Fibroblast of mammary gland (primary cell): ENCODE measurements at places on chromosomes 13 and 19.

DNA sequence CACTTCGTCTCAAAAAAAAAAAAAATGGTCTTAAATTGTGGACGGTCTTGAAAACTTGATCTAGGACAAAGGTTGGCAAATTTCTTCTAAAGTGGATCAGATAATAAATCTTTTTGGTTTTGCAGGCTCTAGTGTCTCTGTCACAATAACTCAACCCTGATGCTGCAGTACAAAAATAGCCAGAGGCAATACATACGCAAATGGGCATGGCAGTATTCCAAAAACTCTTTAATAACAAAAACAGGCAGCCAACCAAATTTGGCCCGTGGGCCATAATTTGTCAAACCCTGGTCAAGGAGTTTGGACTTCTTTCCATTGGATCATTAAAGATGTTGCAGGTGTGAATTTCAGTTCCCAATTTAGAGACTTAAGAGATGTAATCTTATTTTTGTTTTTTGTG is 93.5 kb upstream of the MRI1 start:
- no peak for DNase-seq

GRCh38 chr13:103287659-103288058 is 221.4 kb upstream of the SLC10A2 start:
- no peak for DNase-seq

GRCh38 chr19:18194181-18194530 is 1.1 kb downstream of the MPV17L2 start:
- DNase-seq: no peak

- DNase-seq: no peak
These were observed 621 bp downstream of the NOVA2 start for GRCh38 chr19:45972947-45973540.

DNA sequence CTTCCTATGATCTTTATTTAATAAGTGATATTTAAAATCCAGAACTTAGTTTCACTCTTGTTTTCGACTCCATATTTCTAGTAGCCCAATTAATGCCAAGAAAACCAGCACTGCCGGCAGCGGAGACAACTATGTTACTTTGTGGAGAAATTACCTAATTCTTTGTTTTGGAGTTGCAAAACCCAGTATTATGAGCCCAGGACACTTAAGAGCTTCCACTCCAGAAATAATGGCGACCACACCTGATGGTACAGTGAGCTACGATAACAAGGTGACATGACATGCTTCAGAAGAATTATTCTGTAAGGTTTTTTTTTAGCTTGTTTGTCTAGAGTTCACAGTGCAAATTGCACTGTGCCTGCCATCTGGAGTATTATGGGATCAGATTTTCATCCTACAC is 136.4 kb downstream of the ZAR1L start:
- no peak for DNase-seq

DNA sequence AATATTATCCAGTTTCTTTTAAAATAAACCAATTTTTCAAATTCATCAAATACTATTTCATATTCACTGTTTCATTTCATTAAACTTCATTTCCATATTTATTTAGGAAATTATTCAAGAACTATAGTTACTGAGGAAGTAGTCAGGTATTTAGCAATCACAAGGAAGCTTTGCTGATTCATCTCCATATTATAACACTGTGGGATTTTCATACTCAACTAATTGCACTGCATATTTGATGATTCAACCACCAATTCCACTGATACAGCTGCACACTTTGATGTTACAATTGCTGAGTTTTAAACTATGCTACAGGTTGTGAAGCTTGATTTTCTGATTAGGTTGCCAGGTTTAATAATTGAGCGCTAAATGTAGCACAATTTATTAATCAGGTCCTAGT is 556.8 kb upstream of the SLITRK1 start:
- DNase-seq: peak; percentile 66

- DNase-seq: peak; percentile 89
These were observed 46.0 kb downstream of the SAE1 start for GRCh38 chr19:47176627-47177090.

DNA sequence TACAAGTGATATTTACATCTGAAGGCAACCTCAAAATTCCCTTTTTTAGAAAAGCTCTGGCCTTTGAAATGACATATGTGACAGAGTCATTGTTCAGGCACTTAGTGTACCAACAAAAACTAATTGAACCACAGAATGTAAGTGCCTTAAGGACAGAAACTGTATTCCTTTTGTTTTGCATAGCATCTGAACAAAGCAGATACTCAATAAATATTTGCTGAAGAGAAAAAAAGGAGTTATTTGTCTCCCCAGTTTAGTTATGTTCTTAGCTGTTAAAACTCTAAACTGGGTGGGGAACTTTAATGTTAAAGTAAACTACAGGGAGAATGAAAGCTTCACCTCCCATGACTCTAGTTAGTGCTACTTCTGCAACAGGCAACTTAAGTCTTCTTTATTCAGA is 56.8 kb upstream of the KLF5 start:
- no peak for DNase-seq

- no peak for DNase-seq
These were observed 580 bp downstream of the AP2A1 start for GRCh38 chr19:49767381-49767780.

DNA sequence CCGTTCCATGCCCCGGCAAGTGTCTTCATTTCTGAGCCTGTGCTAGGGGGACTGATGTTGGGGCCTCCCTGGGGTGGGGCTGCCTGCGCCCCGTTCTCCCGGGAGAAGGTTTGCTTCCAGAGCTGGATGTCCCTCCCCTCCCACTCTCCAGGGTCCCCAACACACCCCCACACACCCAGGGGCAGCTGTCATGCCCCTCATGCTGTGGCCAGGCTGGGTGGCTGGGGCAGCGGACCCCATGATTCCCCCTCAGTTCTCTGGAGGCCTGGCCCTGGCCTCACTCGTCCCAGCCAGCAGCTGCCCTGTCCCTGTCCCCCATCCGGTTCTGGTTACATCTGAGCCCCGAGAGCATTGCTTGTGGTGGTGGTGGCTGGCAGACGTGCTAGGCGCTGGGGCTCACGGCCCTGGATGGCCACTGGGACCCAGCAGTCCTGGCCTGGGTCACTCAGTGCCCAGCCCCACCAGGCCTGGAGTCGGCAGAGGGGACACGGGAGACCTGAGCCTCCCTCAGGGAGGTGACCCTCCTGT is 184.8 kb downstream of the KDM4B start:
- no peak for DNase-seq

GRCh38 chr13:89053418-89053817 is 1382.2 kb downstream of the SLITRK5 start:
- no peak for DNase-seq

- no peak for DNase-seq
These were observed 10.7 kb downstream of the TM6SF2 start for GRCh38 chr19:19262190-19263057.

- peak; percentile 54 for DNase-seq
These were observed 7.1 kb downstream of the RBM26 start for GRCh38 chr13:79398915-79399314.

DNA sequence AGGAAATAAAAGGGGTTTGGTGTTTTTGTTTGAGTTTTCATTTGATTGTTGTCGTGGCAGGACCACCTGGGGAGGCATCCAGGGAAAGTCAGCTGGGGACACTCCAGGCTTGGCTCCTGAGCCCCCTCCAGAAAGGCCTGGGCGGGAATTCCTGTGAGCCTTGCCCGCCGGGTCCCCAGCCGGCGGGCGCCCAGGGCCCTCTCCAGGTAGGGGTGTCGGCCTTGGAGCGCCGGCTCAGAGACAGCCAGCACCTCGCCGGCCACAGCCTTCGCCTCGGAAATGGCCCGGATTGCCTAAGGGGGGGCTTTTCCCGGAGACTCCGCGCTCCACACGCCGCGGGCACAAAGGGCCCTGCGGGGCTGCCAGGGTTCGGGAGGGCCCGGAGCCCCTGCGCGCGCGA is 125.0 kb downstream of the TNFRSF19 start:
- DNase-seq: no peak

- DNase-seq: no peak
These were observed 72.9 kb downstream of the FGF14 start for GRCh38 chr13:102328909-102329308.

DNA sequence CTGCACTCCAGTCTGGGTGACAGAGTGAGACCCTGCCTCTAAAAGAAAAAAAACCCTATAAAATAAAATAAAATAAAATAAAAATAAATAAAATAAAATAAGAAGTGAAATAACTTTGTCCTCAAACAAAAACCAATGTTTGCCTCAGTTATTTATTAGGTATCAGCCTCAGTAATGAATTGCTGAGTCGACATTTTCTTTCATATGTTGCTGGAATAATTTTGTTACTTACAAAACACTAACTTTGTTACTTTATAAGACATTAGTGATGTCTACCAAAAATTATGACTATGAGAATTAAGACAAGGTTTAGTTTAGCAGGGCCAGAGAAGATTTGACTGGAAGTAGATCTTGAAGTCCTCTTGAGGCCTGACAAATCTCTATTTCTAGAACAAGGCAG is 2074.5 kb upstream of the PCDH20 start:
- no peak for DNase-seq

GRCh38 chr19:58009301-58009665 is 6.7 kb upstream of the ZNF606 start:
- no peak for DNase-seq

GRCh38 chr13:44759384-44760360 is 183.5 kb upstream of the TSC22D1 start:
- DNase-seq: no peak

GRCh38 chr19:4304538-4305256 is at the start of gene FSD1:
Gene FSD1, plus strand, starts transcription at chr19:4304598. Its CDS starts 149 bp downstream, at chr19:4304747.
- DNase-seq: peak; percentile 34

- DNase-seq: peak; percentile 64
These were observed 15.1 kb downstream of the CC2D1A start for GRCh38 chr19:13920940-13921747.

DNA sequence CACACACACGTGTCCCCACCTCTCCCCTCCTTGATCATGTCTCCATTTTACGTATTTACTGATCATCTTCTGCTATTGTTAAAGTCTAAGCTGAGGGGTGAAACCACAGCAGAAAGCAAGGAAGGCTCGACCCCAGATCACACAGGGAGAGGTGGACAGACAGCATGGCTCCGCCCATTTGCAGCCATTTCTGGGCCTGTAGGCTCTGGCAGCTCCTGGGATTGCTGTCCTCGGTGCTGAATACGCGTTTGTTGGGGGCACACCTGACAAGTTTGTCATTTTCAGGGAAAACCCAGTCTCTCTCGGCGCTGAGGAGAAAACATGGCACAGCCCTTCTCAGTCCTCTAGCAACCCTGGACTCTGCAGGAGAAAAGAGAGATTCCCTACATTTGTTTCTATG is 8.0 kb downstream of the TMEM86B start:
- DNase-seq: no peak

GRCh38 chr19:5466072-5466471 is 10.9 kb downstream of the ZNRF4 start:
- no peak for DNase-seq

- DNase-seq: peak; percentile 86
These were observed at the start of gene TNFRSF19 for GRCh38 chr13:23570099-23570920. Gene TNFRSF19, plus strand, starts transcription at chr13:23570412. Its CDS starts 19,772 bp downstream, at chr13:23590184.

- DNase-seq: no peak
These were observed 47.0 kb upstream of the TCF3 start for GRCh38 chr19:1699386-1699785.

DNA sequence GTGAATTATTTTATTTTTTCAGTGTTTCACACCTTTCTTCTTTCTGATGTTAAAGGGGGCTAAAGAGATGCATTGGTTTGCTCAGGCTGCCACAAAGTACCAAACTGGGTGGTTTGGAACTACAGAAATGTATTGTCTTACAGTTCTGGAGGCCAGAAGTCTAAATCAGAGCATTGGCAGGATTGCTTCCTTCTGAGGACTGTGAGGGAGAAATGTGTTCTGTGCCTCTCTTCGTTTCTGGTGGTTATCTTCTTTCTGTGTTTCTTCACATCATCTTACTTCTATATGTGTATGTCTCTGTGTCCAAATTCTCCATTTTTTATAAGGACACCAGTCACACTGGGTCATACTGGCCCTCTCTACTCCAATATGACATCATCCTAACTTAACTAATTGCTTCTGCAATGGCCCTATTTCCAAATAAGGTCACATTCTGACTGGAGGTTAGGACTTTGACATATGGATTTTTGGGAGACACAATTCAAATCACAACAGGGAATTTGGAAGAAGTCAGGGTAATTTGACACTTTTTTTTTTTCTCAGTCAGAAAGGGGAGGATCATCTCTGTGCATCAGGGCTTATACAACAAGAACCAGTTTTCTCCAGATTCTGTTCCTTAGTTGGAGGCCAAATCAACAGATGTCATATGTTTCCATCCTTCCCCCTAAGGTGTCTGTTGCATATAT is 188.2 kb downstream of the KCNRG start:
- DNase-seq: no peak

GRCh38 chr19:10919352-10920287 is 8.8 kb downstream of the YIPF2 start:
- DNase-seq: no peak

GRCh38 chr19:23385404-23385803 is 9.9 kb downstream of the ZNF91 start:
- DNase-seq: no peak

DNA sequence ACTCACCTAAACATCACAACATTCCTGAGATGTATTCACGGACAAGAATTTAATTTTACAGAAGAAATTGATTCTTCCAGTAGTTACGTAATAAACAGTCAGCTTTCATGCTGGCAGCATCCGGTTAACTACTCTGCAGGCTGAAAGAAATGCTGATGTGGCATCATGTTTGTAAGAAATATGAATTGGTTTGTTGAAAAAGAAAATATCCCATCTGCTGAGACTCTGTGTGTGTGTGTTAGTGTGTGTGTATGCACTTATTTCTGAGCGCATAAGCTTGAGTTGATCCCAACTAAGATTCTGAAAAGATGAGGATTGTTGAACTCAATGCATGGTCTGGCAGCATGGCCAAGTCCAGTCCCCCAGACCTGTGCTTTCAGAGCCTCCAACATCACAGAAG is 74.3 kb upstream of the FAM216B start:
- DNase-seq: peak; percentile 37

- no peak for DNase-seq
These were observed 180.3 kb upstream of the ZNF507 start for GRCh38 chr19:32165141-32165540.

DNA sequence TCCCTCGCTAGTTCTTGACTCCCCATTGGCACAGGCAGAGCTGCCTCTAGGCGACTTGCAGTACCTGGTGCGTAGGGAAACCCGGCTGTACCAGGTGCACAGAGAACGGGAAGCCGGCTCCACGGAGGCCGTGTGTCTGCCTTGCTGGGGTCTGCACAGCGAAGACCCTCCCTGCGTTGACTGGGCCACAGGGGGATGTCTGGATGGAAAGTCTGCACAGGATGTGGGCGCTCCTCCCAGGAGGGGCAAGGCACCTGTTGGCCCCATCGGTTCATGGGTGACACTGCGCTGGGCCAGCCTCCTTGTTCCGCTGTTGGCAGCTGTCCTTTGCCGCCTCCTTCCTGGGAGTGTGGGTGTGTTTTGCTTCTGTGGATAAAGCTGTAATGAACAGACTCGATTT is 138.3 kb downstream of the TEX29 start:
- DNase-seq: no peak

- no peak for DNase-seq
These were observed 20.5 kb downstream of the ELL start for GRCh38 chr19:18501351-18501750.

DNA sequence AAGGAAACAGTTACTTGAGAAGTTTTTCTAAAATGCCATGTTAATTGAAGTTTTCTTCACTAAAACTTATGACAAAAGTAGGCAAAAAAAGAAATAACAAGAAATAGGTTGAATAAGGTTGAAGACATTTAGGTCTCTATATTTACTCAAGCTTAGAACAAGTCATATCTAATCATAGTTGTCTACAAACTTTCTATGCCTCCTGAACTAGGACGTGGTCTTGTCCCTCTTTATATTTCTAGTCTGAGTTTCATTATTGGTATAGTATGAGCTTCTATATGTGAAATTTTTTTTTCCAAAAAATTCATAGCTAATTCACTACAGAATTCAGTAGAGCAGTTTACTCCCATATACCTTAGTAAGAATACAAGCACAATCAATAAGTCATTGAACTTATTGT is 836.4 kb downstream of the SLITRK6 start:
- DNase-seq: no peak
